Activated CD4-positive, alpha-beta T cell treated with anti-CD3 and anti-CD28 coated beads, Interleukin-2, amount 10 ng/mL, durations not matched to agents 24 days and 14 days (primary cell): ENCODE measurements at places on chromosomes 1 and 21. TPM values are rescaled to one million over a fixed set of nuclear protein-coding genes. Genes with fewer than 3 reads are reported as not detected.

Gene ANKRD35
- total RNA-seq, result 0.40 TPM in 2 replicates

DNA sequence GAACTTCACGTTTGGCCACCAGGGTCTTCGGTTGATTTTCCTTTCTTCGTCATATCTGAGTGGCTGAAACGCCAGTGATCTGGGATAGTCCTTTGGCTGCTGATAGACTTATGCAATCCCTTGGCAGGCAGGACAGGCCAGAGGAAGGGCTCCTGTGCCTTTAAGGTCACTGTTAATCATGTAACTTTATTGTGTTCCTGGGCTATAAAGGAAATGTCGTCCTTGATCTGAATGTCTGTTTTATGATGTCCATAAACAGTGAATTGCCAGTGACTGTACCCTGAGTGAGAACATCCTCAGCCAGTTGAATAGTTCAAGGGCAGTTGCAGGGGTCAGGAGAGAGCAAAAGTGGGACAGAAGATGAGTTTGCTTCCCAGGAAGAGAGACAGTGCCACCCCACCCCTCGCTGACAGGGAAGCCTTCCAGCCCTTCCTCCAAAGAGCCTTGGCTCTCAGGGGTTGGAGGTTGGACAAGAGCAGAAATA is 68.0 kb downstream of the PDE9A start:
- no peak for DNase-seq

DNA sequence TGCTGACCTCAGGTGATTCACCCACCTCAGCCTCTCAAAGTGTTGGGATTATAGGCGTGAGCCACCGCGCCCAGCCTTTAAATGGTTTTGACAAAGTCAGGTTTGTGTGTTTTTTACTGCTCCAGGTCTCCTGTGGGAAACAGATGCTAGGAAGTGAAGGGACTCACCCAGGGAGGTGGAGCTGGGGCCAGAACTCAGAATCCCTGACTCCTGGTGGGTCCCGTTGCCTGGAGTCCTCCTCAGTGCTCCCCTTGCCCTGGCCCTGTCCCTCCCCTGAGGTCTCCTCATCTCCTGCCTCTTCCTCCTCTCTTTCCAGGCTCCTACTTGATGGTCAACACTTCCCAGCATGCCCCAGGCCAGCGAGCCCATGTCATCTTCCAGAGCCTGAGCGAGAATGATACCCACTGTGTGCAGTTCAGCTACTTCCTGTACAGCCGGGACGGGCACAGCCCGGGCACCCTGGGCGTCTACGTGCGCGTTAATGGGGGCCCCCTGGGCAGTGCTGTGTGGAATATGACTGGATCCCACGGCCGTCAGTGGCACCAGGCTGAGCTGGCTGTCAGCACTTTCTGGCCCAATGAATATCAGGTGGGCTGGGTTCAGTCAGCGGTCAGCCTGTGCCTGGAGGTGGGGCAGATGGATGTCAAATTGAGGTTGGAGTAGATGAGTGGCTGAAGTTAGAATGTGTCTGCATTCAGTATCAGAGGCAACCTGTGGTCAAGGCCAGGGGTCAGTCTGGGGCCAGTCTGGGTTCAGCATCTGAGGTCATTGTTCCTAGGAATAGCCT is 22.1 kb downstream of the PTPRU start:
- no peak for DNase-seq

Gene OR2T1
- not detected in 2 replicates for total RNA-seq

Gene TTC22
- total RNA-seq, result 1.6 TPM in 2 replicates

GRCh38 chr1:219476116-219476515 is 136.8 kb downstream of the ZC3H11B start:
- DNase-seq, result no peak

- peak; percentile 37 for DNase-seq
Measured at GRCh38 chr1:155474146-155474545, 88.5 kb downstream of the ASH1L start.

DNA sequence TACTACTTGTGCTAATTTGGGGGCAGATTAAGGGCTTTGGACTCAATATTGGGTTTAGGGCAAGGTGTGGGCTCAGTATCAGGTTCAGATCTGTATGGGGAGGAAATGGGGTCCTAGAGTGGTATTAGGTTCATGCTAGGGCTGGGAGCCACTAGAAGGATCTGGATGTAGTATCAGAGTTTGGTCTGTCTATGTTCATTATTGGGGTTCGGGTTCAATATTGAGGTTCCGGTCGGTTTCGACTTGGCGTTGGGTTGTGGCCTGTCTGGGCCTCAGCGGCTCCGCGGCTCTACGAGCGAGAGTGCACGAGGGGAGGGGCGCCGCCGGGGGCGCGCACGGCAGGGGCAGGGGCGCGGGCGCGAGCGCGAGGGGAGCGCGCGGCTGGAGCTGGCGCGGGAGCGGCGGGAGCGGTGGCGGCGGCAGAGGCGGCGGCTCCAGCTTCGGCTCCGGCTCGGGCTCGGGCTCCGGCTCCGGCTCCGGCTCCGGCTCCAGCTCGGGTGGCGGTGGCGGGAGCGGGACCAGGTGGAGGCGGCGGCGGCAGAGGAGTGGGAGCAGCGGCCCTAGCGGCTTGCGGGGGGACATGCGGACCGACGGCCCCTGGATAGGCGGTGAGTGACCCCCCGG is at the start of gene PTPRF:
Gene PTPRF, plus strand, starts transcription at position 401 of the 624 bp plus-strand sequence. CDS start 14,193 bp downstream, outside the sequence.
- peak; percentile 80 for DNase-seq

GRCh38 chr1:95364546-95364945 is 130.5 kb downstream of the RWDD3 start:
- no peak for DNase-seq

DNA sequence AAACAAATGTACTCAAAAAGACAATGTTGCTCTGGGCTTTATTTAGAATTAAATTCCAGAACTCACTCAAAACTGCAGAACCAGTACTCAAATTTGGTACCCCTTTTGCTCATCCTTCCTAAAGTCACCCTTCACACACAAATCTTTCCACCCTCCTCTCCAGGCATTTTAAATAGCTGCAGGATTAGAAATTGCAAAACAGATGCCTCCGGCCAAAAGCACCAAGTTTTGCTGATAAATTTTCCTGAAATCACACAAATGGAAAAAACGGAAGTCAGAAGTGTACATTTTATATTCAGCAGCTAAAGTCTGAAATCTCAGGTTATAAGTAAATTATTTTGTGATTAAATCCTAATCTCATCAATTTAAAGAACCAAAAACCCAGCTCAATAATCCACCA is 147.0 kb downstream of the NRIP1 start:
- DNase-seq, result no peak

DNA sequence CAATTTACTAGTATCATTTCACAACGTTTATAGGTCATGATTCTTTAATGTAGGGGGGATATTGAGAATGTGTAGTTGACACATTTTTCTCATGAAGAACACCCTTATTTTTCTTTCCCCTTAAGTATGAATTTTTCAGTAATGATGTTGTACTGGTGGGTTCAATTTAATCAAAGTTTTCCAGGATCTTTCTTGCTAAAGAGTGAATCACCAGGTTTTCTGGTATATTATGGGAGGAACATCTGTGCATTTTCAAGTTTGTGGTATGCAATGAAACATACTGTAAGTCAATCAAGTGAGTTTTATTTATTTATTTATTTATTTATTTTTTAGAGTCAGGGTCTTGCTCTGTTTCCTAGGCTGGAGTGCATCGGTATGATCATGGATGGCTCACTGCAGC is 221.2 kb upstream of the PTGFR start:
- DNase-seq, result no peak
